Activated naive CD4-positive, alpha-beta T cell treated with Interleukin-2 at 50 U/mL for 16 hours (primary cell): ENCODE measurements at places on chromosomes 2 and 18.

DNA sequence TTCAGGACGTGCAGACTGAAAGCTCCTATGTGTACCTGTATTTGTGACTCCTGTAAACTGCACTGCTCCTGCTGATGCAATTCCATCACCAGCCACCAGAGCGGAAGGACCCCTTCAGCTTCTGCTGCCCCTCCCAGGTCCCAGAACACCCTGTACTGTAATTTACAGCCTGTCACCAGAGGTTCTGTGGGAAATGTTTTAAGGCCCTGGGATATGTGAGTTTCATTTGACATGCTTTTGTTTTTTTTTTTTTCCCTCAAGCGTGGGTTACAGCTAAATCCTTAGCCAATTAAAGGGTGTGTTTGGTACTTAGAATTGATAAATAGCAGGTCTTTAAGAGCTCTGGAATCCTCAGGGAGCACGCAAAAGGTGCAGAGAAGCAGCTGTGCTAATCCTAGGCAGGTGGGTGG, 79.4 kb downstream of the KCTD1 start:
- no peak for DNase-seq

- DNase-seq, result no peak
These were observed 160.1 kb downstream of the ALK start for GRCh38 chr2:29761278-29761677.

- no peak for DNase-seq
These were observed 77.9 kb downstream of the OSBPL1A start for GRCh38 chr18:24319757-24320156.

DNA sequence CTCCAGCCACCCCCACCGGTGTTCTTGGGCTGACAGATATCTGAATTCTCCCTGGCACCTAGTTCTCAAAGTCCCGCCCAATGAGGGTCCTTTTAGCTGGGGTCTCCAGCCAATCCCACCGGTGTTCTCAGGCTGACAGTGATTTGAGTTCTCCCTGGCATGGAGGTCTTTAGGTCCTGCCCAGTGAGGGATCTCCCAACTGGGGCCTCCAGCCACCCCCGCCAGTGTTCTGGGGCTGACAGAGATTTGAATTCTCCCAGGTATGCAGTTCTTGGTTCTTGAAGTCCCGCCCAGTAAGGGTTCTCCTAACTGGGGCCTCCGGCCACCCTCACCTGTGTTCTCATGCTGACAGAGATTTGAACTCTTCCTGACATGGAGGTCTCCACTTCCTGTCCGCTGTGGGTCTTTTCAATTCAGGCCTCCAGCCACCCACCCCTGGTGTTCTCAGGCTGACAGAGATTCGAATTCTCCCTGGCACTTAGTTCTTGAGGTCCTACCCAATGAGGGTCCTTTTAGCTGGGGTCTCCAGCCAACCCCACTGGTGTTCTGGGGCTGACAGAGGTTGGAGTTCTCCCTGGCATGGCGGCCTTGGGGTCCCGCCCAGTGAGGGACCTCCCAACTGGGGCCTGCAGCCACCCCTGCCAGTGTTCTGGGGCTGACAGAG, 154.6 kb downstream of the ANKRD36 start:
- no peak for DNase-seq

GRCh38 chr2:157839162-157839801, 36.8 kb downstream of the ACVR1 start:
- no peak for DNase-seq

GRCh38 chr18:9905401-9905922, 8.4 kb upstream of the VAPA start:
- DNase-seq, result no peak

- no peak for DNase-seq
These were observed 57.1 kb upstream of the ODC1 start for GRCh38 chr2:10504994-10505820.

DNA sequence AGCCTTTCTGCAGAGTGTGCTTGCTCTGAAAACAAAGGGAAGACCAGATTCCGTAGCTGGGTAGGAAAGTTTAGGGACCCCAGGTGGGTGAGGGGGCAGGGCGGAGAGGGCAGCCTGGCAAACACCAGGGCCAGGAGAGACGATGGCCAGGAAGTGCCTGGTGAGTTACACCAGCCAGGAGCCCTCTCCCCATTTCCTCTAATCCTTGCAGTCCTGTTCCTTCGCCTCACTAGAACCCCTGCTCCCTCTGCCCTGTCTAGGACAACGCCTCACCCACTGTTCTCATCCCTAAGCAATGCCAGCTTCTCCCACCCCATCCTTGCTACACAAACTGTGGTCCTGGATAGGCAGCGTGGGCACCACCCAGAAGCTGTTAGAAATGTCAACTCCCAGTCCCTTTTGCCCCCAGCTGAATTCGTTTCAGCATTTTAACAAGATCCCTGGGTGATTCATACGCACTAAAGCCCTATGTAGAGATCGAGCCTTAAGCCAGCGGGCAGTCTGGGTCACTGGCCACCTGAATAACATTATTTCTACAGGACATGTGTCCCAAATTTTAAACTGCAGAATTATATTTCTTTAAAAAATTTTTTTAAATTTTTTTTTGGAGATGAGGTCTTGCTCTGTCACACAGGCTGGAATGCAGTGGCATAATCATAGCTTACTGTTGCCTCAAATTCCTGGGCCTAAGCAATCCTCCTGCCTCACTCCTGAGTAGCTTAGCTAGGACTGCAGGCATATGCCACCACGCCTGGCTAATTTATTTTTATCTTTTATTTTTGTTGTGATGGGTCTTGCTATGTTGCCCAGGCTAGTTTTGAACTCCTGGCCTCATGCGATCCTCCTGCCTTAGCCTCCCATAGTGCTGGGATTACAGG, 10.9 kb downstream of the WIPF1 start:
- DNase-seq, result no peak

DNA sequence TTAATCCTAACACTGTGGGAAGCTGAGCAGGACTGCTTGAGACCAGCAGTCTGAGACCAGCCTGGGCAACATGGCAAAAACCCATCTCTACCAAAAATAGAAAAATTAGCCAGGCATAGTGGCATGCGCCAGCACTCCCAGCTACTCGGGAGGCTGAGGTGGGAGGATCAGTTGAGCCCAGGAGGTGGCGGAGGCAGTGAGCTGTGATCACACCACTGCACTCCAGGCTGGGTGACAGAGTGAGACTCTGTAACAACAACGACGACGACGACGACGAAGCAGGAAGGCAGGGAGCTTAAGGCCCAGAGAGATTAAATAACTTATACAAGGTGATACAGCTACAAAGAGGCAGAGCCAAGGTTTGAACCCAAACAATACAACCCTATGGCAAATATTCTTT, 37.3 kb downstream of the CFAP36 start:
- DNase-seq, result no peak

- DNase-seq, result peak; percentile 90
These were observed 5.7 kb downstream of the PTMA start for GRCh38 chr2:231713730-231714638.

- DNase-seq, result no peak
These were observed 766 bp downstream of the SNTG2 start for GRCh38 chr2:951224-952006.

DNA sequence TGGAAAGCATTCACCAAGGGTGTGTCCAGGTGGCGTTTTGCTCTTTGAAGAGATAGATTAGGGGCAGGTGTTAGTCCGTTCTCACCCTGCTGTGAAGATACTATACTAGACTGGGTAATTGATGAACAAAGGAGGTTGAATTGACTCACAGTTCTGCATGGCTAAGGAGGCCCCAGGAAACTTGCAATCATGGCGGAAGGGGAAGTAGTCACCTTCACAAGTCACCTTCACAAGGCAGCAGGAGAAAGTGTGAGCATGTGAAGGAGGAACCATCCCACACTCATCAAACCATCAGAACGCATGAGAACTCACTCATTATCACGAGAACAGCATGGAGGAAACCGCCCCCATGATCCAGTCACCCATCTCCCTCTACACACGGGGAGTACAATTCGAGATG, 135.7 kb upstream of the NFATC1 start:
- DNase-seq, result no peak

GRCh38 chr2:27735263-27735904, 36.1 kb upstream of the MRPL33 start:
- DNase-seq, result peak; percentile 64

DNA sequence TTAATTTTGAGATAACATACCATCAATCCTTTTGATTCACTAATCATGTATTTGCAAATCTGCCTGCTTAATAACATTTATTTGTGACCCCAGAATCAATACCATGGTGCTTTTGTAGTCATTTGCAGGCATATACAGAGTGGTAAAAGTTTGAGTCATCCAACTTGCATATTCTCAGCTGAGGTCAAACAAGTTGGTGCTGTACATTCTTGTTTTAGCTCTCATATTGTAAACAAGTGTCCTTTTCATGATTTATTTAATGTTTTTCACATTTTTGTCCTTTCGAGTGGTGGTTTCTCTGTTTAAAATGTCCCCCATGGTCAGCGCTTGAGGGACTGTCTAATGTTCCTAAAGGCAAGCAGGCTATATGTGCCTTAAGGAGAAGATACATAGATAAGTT, 17.5 kb downstream of the RAB27B start:
- no peak for DNase-seq

GRCh38 chr2:165475277-165476004, 5.9 kb downstream of the CSRNP3 start:
- no peak for DNase-seq

- no peak for DNase-seq
These were observed 192.9 kb downstream of the INHBB start for GRCh38 chr2:120538691-120539423.

DNA sequence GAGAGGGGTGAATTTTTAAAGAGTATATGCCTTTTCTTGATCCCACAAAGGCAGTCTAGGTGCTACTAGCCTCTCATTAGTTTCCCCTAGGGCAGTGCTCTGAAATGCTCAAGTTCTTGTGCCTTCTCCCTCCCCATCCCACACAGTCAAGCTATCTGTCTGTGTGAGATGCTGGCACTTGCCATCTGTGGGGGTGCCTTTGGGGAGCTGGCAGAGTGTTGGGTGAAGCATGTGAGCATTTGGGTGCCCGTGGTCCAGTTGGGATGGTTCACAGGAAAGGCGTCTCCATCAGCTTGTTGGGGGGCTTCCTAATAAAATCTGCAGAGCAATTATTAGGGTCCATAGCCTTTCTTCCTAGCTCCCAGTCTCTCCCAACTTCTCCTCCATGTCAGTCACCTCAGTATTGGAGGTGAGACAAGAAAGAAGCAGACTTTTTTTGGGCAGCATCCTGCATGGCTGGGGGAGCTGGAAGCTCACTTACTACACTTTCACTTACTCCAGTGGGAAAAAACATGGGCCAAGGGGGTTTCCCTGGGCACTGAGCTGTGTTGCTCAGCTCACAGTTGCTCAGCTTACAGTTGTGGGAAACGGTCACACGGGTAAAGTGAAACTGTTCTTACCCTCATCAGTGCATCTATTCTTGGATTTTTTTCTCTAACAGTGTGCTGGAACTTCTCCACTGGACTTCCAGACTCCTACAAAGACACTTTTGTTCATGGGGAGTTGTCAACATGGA, 29.3 kb downstream of the COLEC11 start:
- no peak for DNase-seq

DNA sequence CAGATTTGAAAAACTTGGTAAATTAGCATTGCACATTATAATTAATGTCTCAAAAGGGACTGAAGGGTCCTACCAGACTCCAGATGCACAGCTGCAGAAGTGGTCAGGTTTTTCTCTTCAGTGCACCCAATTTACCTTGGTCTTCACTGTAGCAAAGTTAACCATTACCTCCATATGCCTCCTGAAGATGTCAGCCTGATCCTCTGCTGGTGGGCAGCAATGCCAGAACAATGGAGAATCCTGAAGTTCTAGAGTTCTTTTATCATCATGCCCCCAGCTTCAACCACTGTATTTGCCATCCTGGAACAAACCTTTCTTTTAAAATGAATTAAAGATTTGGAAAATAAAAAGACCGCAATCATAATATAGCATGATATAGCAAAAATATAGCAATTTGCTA, 1774.8 kb upstream of the CELF4 start:
- no peak for DNase-seq

- DNase-seq, result no peak
These were observed 322.9 kb upstream of the KCNJ3 start for GRCh38 chr2:154375579-154375931.

- no peak for DNase-seq
These were observed 1.1 kb downstream of the TFCP2L1 start for GRCh38 chr2:121283670-121284462.

- no peak for DNase-seq
These were observed 157.4 kb downstream of the ARL4C start for GRCh38 chr2:234339501-234339900.

- peak; percentile 81 for DNase-seq
These were observed 25.4 kb upstream of the SLC66A3 start for GRCh38 chr2:11129598-11130449.

- DNase-seq, result peak; percentile 79
These were observed 193.7 kb upstream of the ID2 start for GRCh38 chr2:8488001-8488738.

DNA sequence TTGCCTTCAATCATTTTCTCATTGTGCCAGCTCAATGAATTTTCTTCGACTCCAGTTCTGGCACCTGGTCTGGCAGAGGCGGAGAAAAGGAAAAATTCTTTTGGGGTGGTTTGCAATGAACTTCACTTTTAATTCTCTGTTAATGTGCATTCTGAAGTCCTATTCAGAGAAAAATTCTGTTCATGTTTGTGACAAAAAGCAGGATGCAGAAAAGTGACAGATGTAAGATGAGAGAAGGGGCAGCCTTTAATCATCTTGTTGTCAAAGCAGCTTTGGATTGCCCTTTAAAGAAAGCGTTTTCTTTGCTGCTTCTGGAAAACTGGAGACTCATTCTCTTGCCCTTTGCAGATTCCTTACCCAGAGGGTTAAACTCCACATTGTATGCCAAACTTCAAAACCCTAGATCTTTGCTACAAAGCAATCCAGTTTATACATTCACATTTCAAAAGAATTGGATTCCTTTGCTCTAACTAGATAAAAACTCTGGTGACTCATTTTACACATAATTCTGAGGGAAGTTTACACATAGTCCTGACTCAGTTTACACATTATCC, 94.6 kb upstream of the CAVIN2 start:
- no peak for DNase-seq

DNA sequence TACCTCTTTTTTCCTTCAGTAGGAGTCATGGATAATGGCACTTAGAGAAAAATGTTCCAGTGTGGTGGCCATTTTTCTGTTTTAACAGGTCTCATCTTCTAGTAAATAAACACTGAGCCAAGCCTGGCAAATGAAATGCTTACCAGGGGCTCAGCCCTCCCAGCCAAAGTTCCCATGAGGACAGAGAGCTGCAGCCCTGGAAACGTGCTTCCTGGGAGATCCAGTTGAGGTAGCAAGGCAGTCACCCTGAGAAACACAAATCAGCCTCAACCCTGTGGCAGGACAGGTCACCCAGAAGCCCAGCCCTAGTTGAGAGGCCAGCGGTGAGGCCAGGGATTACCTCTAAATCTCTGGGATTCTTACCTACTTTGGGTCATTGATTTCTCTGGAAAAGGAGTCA, 140.1 kb downstream of the LNPK start:
- no peak for DNase-seq
